NCI-H1092 (cell line): ENCODE measurements at places on chromosomes 1 and 21.

DNA sequence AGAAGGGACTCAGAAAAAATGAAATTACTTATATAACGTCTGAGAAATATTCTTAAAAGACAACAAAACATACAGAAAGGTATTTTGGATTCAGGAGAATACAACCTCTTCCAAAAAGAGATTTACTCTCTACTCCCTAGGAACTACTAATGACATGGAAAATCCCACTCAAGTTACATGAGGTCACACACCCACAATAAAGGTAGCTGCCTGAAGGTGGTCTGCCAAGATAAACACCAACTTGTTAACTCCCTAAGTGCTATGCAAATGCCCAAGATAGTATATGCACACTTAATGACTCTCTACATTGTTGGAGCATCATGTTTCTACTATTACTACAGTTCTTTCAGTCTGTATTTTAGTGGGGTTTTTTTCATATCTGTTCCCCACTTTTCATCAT, 26.5 kb downstream of the RERE start:
- no peak for DNase-seq

DNA sequence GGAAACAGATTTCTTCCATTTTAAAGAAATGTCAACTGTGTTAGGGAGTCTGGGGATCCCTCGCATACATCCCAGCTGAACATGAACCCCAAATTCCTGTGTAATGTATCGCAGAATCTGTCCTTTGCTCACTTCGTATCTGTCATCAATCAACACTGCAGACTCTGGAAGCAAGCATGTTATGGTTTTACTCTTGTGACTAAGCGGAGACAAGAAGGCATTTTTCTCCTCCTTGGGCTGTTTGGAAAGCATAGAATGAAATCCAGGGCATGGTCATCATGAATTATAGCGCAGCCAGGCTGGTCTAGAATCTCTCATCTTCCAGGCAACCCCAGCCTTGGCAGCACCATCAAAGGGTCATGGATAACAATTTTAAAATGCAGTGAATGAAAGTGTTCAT, 290.2 kb downstream of the KIF26B start:
- DNase-seq = no peak

DNA sequence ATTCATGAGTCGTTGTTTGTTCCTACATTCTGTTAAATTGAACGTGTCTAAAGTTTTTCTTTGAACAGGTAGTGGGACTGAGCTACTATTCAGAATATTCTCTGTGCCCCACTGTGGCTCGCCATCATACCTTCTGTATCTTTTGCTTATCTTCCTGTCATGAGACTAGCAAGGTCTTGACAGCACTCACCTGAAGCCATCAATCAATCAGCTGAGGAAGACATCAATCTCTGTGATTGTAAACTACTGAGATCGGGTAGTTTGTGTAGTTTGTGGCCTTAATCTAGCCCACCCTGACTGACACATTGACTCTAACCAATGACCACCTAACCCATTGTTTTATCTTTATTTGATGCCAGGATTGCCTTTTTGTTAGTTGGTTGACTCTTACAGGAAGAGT, 17.7 kb upstream of the RUNX1 start:
- no peak for DNase-seq

DNA sequence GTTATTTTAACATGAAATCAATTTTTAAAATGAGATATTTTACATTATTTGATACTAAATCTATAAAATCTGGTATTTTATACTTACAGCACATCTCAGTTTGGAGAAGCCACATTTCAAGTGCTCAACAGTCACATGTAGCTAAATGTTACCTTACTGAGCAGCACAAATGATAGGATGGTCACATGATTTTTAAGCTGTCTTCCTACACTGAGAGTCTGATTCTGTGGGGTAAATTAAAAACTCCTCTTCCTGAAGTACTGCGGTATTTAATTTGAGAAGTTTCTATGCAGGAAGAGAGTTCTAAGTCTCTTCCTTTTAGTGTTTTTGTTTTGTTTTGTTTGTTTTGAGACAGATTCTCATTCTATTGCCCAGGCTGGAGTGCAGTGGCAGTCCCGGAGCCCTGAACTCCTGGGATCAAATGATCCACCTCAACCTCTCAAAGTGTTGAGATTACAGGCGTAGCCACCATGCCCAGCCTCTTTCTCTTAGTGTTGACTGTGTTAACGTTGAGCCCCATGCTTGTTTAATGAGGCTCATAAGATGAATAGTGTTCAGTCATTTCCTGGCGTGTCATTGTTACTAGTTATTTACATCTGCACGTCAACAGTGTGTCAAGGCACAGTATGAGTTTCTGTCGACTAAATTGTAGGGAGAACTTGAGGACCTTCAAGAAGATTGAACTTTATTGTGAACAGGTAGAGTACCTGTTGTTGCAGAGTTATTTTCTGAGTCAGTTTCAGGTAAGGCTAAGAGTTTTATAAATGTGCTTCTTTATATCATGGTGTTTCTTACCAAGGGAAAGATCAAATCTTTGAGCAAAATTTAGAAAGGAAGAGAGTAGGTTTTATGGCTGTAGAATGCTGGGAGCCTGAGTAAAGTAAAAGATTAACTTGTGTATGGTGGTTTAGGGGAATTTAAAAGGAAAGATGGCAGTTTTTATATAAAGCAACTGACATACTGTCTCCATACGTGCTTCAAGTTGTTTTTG, 3.3 kb downstream of the CNST start:
- DNase-seq = no peak

DNA sequence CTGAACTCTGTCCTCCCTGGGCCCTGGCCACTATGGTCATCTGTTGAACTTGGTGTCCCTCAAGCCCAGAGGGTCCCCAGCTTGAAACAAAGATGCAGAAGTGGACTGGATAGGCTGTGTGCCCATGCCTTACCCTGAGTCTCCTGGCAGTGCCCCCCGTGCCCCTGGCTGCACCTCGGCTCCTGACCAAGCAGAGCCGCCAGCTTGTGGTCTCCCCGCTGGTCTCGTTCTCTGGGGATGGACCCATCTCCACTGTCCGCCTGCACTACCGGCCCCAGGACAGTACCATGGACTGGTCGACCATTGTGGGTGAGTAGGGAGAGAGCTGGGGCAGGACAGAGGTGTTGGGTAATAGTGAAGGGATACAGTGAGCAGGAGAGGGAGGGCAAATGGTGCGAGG, 10.7 kb downstream of the TIE1 start:
- no peak for DNase-seq

GRCh38 chr1:232435729-232436128, 194.2 kb downstream of the SIPA1L2 start:
- no peak for DNase-seq

GRCh38 chr1:67748630-67749029, 63.6 kb downstream of the GADD45A start:
- no peak for DNase-seq

GRCh38 chr1:50060279-50060678, 36.5 kb upstream of the AGBL4 start:
- no peak for DNase-seq

DNA sequence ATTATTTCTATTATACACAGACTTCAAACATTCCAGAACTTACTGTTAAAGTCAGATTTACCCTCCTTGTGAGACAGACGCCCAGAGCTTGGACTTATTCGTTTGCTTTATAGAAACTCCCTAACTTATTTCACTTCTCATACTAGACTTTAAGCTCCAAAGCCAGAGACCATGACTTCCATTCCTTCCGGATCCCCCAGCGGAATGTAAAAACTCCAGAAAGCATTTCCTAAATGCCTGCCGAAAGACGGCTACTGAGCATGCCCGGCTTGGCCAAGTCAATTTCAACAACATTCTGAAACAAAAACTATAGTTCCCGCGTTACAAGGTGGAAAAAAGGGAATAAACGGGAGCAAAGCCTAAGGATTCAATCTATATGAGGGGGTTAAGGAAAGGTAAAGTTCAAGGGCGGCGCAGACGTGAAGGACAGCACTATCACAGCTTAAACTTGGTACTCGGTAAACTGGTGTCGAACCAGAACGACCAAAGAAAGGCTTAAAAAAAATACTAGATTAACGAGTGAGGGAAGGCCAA, 1.1 kb downstream of the USP48 start:
- DNase-seq = no peak

DNA sequence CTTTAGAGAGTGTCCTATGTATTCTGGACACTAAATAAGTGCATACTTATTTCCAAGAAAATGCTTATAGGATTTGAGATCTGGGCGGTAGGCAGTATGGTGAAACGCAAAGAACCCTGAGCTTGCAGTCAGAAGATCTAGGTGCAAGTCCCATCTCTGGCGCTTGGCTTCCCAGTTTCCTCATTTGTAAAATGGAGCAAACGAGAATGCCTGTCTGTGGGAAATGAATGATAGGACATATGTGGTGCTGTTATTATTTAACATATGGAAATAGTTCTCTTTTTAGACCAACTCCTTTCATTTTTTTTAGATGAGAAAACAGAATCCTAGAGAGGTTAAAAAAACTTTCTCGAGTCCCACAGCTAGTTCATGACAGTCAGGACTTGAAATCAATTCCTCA, 25.2 kb upstream of the ROR1 start:
- no peak for DNase-seq

GRCh38 chr1:180539136-180539535, 19.6 kb upstream of the OVAAL start:
- DNase-seq = no peak

DNA sequence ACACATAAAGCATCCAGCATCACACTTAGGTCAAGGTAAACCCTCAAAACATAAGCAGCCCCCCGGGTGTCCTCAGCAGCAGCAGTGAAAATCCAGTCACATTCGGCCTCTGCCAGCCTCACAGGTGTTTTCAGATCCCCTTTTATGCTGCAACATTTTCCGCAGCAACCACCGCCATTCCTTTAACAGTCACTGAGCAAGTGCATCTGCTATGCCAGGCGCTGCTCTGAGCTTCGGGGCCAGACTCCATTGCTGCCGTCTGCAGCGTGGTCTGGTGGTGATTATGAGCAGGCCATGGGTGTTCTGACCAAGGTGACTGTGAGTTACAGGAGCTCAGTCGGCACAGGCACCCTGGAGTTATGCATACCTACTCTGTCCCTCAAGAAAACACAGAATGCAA, 4.5 kb downstream of the URB1 start:
- no peak for DNase-seq

DNA sequence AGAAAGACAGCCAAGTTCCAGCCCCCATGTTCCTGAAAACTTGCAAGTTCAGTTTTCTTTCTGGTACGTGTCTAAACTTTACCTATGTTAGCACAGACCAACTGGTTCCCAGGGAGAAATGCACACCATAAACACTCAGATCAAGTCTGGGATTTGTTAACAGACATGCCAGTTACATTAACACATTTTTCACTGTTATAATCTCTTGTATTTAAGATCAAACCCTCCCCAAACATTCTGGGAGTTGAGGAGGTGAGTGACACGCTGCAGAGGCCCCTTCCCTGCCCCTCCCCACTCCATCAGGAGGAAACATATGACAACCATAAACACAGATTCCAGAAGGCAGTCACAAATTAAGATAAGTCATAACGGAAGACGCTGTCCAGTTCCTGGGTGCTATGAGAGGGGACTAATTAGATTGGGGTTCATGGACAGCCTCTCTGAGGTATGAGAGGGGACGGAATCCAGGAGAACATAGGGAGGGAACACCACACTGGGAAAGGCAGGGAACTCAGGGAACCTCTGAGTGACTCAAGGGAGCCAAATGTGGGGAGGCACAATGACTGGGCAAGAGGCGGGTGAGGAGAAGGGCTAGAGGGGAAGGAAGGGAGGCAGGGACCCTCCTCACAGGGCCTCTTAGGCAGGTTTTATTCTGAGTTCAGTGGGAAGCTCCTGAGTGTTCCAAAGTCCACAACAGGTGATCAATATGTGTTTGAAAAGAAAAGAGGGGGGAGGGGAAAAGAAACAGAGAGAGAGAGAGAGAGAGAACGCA, 25.0 kb downstream of the DUSP10 start:
- DNase-seq = no peak

- DNase-seq = no peak
These were observed 79.5 kb downstream of the JAK1 start for GRCh38 chr1:64886877-64887276.

DNA sequence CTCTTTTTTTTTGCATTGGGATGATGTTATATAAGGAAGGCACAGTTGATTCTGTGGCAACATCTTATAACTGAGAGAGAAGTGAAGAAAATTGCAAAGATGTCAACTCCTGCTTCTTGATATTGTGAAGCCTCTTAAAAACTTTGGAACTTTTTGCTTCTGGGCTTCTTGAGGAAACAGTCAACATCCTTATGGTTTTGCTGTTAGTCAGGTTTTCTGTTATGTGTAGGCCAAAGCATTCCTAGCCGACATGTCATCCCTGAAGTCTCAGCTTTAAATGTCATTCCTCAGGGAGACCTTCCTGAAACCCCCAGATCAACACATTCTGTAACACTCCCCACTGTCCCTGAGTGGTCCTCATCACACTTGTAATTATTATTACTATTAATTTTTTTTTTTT, 12.6 kb downstream of the FALEC start:
- DNase-seq = no peak

- no peak for DNase-seq
These were observed 252.5 kb downstream of the SDCCAG8 start for GRCh38 chr1:243508303-243508713.

- DNase-seq = no peak
These were observed 28.5 kb downstream of the PODN start for GRCh38 chr1:53090227-53091147.

- DNase-seq = peak; percentile 29
These were observed 5.0 kb upstream of the CHI3L2 start for GRCh38 chr1:111222308-111223125.
